ENCODE measurements at places on chromosomes 12 and 14.

- DNase-seq = no peak
Observed at GRCh38 chr12:30746190-30746589, 8.6 kb downstream of the CAPRIN2 start.

GRCh38 chr12:1179128-1179527 lies 188.1 kb downstream of the ERC1 start:
- no peak for DNase-seq

GRCh38 chr12:1332327-1332726 lies 262.1 kb downstream of the FBXL14 start:
- no peak for DNase-seq

DNA sequence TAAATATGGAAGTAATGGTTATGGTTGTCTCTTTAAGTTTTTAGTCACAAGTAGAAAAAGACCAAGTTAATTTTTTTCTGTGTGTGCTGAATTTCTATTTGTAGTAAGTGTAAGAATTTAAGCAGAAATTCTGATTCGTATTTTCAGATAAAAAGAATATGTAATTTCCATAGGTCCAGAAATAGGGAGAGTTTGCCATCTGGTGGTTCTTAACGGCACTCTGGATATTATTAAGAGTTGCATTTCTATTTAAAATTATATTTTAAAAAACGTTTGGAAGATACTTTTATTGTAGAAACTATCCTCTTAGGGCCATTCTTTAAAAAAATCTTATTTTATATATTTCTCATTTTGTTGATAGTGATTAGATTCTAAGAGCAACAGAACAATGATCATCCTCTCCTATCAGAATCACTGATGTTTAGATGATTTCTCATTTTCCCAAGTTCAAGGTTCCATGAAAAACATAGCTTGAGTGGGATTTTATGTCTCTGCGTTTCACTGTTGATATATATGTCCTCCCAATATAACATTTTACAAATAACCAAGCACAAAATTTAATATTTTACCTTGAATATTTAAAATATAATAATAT lies 88.3 kb downstream of the LRRK2 start:
- no peak for DNase-seq

DNA sequence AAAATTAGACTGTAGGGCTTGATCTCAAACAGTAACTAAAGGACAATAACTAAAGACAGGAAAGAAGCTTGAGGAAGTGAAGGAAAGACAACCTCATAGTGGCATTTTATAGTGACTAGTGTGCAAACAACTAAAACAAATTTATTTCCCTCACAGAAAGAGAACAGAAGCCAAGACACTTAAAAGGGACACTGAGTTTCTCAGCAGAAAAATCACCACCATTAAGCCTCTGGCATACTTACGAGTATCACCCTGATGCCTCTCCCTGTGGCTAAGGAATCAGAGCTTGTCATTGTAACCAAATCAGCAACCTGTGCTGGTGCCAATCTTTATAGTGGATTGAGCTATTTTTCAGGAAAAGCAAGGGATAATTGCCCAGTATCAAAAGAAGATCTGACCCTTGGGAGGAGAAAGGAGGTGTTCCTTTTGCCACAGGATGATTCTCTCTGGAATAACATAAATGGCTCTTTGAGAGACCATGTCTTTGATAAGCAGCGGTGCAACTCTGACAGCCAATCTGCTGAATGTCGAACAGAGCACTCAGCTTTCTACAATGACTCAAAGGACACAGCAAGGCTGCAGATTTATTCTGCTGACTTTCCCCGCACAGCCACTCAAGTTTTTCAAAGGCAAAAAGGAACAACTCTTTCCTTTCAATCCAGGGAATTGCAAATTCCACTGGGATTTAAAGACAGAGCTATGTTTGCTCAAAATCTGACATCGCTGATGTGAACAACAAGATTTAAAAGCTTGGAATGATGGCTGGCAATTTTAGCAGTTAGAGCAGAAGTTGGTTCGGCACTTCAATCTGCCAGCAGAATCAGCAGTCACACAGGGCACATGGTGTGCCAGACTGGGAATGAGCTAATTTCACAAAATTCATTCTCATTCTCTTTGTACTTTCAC lies 34.6 kb downstream of the ATF7 start:
- DNase-seq = no peak

DNA sequence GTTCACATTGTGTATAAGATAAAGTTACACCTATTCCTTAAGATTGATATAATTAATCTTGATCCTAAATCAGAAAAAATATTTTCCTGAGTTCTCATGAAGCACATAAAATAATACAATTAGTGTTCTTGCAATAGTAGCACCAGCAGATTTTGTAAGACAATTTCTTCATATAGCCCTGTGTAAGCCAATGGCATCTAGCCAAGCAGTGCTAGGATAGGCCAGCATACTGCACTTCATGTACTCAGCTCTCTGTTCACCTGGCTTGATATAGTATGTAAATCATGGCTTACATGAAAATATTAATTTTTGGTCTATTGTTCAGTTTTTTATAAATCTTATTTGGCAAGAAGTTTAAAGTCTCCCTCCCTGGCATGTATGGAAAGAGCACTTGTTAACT lies 1.9 kb downstream of the KLRF2 start:
- DNase-seq = no peak

DNA sequence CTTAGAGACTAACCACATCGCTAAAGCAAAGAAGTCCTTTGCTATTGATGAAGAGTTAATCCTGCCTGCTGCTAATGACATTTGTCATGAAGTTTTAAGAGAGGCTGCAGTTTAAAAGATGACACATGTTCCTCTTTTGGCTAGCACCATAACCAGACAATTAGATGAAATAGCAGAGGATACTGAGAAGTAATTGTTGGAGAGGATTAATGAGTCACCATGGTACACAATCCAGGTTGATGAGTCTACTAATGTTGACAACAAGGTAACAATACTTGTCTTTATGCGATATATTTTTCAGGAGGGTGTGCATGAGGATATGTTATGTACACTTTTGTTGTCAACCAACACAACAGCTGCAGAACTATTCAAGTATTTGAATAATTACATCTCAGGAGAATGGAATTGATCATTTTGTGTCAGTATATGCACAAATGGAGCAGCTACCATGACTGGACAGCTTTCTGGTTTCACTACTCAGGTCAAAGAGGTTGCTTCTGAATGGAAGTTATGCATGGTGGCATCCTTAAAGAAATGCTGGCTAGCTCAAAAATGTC lies 56.7 kb downstream of the LRRIQ1 start:
- DNase-seq = no peak

- DNase-seq = no peak
Observed at GRCh38 chr14:78197051-78197450, 26.9 kb downstream of the NRXN3 start.

- DNase-seq = no peak
Observed at GRCh38 chr12:78666584-78666983, 198.0 kb upstream of the SYT1 start.

DNA sequence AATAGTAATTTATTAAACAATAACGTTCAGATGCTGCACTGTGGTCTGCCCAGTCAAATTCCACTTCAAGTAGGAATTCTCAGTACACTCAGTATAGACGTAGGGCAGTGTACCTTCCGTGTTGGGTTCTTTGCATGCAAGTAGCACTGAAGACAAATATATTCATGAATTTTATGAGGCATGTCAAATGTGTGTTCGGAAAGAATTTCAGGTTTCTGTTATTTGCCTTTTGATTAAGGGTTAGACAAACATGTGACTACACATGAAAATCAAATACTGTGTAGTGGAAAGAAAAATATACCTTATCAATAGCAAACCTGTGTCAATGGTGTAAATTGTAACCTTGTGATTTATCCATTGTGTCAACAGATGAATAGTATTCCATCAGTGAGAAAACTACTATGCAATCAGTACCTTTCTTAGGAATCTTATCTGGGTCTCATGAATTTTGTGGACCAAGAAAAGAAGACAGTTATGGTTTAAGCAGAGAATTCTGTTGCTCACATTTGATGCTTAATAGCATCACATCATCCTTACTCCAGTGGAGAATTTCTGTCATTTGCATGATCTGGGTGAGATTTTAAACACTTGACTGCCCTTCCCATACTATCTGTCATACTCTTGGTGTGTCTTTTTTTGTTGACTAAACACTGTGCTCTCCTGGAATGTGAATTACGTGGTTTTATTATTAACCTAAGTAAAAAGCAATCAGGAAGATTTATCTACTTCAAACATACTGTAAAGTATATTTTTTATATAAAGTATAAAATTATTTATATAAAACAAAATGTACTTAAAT lies 13.3 kb downstream of the TMEM260 start:
- DNase-seq = no peak

DNA sequence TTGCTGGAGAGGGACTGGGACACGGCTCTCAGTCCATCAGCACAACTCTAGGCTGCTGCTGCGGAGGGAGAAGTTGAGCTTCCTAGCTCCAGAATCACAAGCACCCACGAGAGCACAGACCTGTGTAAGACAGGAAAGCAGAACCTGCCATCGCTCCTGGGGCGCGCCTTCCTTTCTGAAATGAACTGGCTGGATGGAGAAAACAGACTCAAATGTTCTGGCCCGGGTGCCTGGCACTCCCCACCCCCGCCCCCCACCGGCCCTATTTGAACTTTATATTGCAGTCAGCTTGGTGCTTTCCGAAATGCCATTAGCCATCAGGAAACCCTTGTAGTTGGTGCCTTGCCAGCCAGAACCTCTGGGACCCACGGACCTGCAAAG lies 23.8 kb downstream of the MVK start:
- no peak for DNase-seq

Measured in fibroblast of skin of back (primary cell).